ENCODE measurements at places on chromosomes 4 and X.
A peak's percentile ranks its signal among the peaks of the same experiment; 100 is the strongest.

- DNase-seq: no peak
These were observed 79.3 kb upstream of the SPANXB1 start for GRCh38 chrX:140923118-140923517.

DNA sequence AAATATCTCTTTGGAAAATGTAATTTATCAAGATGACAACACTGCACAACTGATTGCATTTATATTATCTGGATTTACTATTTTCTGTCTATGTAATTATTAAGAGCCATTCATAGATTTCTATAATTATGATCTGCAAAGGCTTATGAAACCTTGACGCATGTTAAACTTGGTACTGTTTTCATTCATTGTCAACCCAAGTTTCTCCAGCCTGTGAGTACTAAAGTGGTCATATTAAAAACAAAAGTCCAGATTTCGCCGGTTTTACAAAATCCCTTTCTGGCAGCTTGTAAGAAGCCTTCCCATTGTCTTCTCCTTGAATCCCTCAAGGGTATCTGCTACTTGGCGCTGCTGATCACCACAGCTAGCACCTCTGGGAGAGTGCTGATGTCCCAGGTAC, 19.7 kb upstream of the GRPR start:
- DNase-seq: peak; percentile 42

DNA sequence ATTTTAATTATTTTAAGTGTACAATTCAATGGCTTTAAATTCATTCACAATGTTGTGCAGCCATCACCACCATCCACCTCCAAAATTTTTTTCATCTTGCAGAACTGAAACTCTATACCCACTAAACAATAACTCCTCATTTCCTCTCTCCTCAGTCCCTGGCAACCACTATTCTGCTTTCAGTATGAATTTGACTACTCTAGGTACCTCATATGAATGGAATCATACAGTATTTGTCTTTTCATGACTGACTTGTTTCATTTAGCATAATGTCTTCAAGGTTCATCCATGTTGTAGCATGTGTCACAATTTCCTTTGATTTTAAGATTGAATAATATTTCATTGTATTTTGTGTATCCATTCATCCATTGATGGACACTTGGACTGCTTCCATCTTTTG, 46.9 kb downstream of the KIF4A start:
- peak; percentile 9 for DNase-seq

GRCh38 chr4:8369426-8370105, 71.0 kb downstream of the ACOX3 start:
- DNase-seq: no peak

- peak; percentile 18 for DNase-seq
These were observed 774 bp downstream of the ARMCX2 start for GRCh38 chrX:101658661-101659491.

- DNase-seq: peak; percentile 50
These were observed 15.6 kb downstream of the SCARB2 start for GRCh38 chr4:76197971-76198410.

GRCh38 chr4:24476282-24476681, 108.1 kb downstream of the DHX15 start:
- DNase-seq: no peak

- no peak for DNase-seq
These were observed 71.3 kb downstream of the GLRA3 start for GRCh38 chr4:174757736-174758135.

- no peak for DNase-seq
These were observed 63.4 kb downstream of the HTRA3 start for GRCh38 chr4:8332891-8333331.

DNA sequence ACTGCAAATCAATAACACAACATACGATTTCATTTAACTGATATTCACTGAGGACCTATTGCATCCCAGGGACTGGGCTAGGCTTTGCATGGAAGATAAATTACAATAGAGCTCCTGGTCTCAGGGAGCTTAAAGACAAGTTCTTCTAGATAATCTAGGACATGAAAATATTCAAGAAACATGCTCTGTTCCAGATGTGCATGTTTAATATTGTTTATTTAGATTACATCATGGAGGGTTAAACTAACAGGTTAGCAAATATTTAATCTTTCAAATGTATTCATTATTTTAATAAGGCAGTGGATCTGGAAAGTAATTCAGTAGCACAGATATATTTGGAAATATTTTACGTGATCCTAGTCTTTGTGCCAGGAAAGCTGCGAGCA, 2430.3 kb downstream of the PCDH7 start:
- DNase-seq: no peak

DNA sequence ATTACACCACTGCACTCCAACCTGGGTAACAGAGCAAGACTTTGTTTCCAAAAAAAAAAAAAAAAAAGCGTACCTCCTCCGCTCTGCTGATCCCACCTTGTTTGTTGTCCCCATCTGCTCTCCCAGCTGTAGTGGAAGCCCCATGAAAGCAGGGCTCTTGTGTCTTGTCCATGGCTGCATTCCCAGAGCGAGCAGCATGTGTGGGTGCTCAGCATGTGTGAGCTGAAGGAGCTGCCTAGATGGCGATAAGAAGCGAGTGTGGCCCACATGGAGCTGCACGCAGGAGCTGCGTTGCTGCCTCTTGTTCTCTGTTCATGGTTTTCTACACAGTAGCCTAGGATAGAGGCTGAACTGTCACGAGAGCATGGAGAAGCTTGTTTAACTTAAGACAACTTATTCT, 12.4 kb downstream of the NSD2 start:
- DNase-seq: no peak

DNA sequence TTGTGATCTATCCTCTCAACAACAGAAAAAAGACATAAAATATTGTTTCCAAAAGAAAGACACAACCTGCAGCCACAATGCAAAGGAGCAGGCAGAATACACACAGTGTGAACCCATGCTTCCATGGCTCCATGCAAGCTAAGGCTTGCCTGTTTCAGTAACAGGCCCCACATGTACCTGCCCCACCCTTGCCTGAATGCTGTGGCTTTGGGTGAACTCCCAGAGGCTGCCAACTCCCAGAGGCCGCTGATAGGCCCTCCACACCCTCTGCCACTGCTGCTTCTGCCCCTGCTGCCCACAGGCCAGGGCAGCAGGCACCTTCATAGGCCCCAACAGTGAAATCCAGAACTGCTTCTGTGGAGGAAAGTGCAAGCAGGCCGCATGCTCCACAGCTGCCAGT, 313.9 kb downstream of the CHIC1 start:
- no peak for DNase-seq

- no peak for DNase-seq
These were observed 60.2 kb downstream of the SLIT2 start for GRCh38 chr4:20311856-20312255.

DNA sequence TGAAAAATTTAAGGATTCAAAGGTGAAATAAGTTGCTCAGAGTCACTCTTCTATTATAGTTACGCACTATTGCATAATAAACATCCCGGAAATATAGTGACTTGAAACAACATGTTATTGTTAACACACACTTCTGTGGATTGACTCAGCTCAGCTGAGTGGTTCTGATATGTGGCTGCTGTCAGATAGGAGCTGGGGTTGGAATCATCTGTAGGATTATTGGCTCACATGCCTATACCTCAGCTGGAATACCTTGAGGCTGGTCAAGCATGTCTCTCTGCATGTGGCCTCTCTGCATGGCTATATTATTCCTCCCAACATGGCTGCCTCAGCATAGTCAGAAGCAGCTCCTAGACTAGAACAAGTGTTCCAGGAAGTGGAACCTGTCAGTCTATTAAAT, 486.7 kb upstream of the MAGEB2 start:
- no peak for DNase-seq

All from GM06990 (cell line).